ENCODE measurements at places on chromosomes 11 and 22.

DNA sequence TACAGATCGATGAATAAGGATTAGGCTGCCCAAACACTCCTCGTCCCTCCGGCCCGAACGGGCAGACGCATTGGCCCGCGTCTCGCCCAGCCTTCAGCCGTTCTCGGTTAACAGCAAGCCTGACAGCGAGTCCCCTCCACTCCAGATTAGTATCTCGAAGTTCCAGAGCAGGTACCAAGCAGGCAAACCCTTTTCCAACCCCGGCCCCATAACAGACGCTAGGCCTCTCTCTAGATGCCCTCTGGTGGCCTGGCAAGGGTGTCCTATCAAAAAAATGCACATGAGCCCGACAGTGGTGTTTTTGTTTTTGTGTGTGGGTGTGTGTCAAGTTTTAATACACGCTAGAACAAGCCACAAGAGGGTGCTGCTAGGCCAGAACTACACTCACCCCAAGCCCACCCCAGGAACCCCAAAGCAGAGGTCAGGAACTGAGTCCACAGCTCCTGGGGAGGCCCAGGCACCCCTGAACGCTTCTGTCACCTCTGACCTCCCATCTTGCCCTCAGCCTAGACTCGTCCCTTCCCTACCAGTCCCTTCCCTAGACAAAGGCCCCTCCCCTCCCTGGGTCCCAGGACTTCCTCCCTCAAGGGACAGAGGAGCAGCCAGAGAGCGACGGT is 658 bp upstream of the ARFGAP2 start:
- no peaks in the 10 kb centered on the region for H3K36me3 ChIP-seq
- peak overlapping the region; percentile 84 for H3K4me3 ChIP-seq
- peak overlapping the region; percentile 100 for H3K27ac ChIP-seq
- H3K4me1 ChIP-seq: peaks cover 12% of the 10 kb centered on the region
- no peaks in the 10 kb centered on the region for H3K27me3 ChIP-seq

DNA sequence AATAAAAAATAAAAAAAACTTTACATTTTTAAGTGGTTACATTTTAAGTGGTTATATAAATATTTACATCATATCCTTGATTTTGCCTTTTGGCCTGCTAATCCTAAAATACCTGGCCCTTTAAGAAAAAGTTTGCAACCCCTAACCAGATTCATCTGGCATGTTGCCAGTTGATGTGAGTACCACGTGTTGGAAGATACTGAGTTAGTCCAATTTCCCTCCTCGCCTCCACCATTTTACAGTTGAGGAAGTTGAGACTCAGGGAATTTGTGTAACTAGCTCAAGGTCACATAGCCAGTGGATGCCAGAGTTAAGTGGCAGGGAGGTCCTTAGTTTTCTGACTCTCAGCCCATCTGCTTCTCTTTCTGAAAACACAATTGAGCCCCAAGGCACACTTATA is 5.1 kb downstream of the ELF5 start:
- H3K27me3 ChIP-seq: no peaks in the 10 kb centered on the region
- no peak overlapping the region for H3K4me3 ChIP-seq
- H3K4me1 ChIP-seq: no peaks in the 10 kb centered on the region
- H3K36me3 ChIP-seq: no peaks in the 10 kb centered on the region
- H3K27ac ChIP-seq: no peak overlapping the region
- DNase-seq: no peak

DNA sequence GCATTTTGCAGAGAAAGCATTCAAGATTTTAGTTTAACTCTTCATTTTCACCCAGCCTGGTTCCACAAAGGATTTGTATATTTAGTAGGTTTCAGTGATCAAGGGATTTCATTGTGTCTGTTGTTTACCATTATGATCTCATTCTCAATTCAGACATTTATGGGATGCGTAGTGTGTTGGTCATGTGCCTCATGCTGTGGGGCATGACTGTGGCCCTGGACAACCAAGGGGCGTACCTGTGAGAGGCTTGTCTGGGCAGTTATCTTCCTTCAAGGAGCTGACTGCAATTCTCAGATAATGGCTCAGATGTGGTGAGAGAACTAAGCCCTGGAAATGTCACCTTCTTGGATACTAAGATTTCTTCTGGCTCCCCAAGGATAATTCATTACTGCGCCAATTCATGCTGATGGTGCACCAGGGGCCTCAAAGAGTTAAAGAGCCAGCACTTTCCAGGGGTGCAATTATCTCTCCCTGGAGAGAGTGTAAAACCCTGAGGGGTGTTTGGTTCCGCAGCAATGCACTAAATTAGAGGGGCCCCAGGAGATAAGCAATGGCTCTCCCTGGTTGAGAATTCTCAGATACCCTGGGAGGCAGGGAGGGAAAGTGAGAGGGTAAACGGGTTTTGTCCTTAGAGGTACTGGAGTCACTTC is 32.2 kb downstream of the SLC6A5 start:
- H3K27me3 ChIP-seq: no peaks in the 10 kb centered on the region
- H3K4me1 ChIP-seq: no peaks in the 10 kb centered on the region
- H3K27ac ChIP-seq: no peak overlapping the region

DNA sequence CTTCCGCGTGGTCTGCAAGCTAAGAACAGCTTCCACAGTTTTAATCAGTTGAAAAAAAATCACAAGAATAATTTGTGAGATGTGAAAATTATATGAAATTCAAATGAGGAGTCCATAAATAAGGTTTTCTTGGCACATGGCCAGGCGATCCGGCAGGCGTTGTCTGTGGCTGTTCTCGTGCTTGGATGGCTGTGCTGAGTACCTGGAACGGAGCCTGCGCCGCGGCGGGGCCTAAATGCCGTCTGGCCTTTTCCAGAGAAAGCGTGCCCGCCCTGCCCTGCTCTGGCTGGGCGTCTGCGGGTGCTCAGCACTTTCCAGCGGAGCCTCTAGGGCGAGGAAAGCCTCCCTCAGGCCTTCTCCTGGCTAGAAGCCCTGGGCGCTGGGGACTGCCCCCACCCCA is 41.8 kb downstream of the OSBPL5 start:
- peaks cover 19% of the 10 kb centered on the region for H3K4me1 ChIP-seq
- H3K27ac ChIP-seq: peak overlapping the region; percentile 68
- no peaks in the 10 kb centered on the region for H3K36me3 ChIP-seq
- no peaks in the 10 kb centered on the region for H3K27me3 ChIP-seq

GRCh38 chr11:110763249-110764011 is 51.2 kb upstream of the ARHGAP20 start:
- H3K4me3 ChIP-seq: no peak overlapping the region
- no peaks in the 10 kb centered on the region for H3K27me3 ChIP-seq
- no peaks in the 10 kb centered on the region for H3K36me3 ChIP-seq
- peak; percentile 29 for DNase-seq
- no peaks in the 10 kb centered on the region for H3K4me1 ChIP-seq

- H3K4me3 ChIP-seq: no peak overlapping the region
- H3K36me3 ChIP-seq: no peaks in the 10 kb centered on the region
Observed at GRCh38 chr11:71532036-71532610, 5.1 kb downstream of the KRTAP5-7 start.

- no peaks in the 10 kb centered on the region for H3K36me3 ChIP-seq
- H3K27me3 ChIP-seq: no peaks in the 10 kb centered on the region
- no peak for DNase-seq
- no peak overlapping the region for H3K27ac ChIP-seq
- H3K4me1 ChIP-seq: no peaks in the 10 kb centered on the region
Observed at GRCh38 chr11:43123443-43123842, 188.4 kb upstream of the API5 start.

DNA sequence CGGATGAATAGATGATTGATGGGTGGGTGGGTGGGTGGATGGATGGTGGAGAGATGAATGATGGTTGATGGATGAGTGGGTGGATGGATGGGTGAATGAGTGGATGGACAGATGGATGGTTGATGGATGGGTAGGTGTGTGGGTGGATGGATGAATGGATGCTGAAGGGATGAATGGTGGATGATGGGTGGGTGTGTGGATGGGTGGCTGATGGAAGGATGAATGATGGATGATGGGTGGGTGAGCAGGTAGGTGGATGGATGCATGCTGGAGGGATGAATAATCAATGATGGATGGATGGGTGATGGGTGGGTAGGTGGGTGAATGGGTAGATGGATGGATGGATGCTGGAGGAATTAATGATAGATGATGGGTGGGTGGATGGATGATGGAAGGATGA is 40.5 kb downstream of the ANO1 start:
- no peaks in the 10 kb centered on the region for H3K36me3 ChIP-seq
- H3K27ac ChIP-seq: no peak overlapping the region
- DNase-seq: no peak
- H3K27me3 ChIP-seq: no peaks in the 10 kb centered on the region
- no peaks in the 10 kb centered on the region for H3K4me1 ChIP-seq
- H3K4me3 ChIP-seq: no peak overlapping the region

- H3K27ac ChIP-seq: no peak overlapping the region
- DNase-seq: no peak
- H3K4me3 ChIP-seq: no peak overlapping the region
Observed at GRCh38 chr11:8296038-8296649, 32.5 kb upstream of the LMO1 start.

GRCh38 chr11:83042964-83043711 is 28.6 kb downstream of the RAB30 start:
- H3K36me3 ChIP-seq: no peaks in the 10 kb centered on the region
- no peaks in the 10 kb centered on the region for H3K27me3 ChIP-seq
- no peak overlapping the region for H3K4me3 ChIP-seq
- H3K27ac ChIP-seq: no peak overlapping the region
- DNase-seq: no peak

DNA sequence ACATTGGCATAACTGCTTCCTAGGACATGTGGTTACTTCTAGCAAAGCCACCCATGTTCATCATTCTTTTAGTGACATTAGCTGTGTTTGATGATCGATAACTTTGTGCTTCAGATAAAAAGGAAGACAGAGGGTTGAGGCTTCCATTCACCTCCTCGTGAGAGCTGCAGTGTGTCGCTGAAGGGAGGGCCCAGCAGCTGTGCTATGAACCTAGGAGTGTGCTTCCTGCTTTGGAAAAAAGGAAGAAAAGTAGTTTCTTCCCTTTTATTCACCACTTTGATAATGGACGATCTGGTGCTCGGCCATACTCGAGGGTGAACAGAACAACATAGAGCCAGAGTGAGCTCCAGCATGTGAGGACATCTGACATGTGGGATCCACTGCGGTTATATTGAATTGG is 6.1 kb upstream of the RFPL2 start:
- no peaks in the 10 kb centered on the region for H3K27me3 ChIP-seq
- DNase-seq: no peak
- no peak overlapping the region for H3K27ac ChIP-seq
- peaks cover 3% of the 10 kb centered on the region for H3K4me1 ChIP-seq

DNA sequence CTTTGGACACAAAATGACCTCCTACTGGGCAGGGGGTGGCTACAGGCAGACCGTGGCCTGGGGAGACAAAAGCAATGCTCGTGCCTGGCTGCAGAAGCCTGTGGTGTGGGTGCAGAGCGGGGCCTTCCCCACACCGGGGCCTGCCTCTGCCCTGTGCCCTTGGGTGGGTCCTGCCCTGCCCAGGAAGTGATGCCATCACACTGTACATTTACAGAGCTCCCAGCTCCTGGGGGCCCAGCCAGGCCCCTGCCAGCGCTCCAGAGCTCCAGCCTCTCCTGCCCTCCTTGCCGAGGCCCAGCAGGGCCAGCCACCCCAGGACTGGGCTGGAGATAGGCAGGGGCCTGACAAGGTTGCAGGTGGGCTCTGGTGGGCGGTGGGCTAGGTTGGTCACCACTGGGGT is 40.1 kb downstream of the MUC5B start:
- H3K4me3 ChIP-seq: peak overlapping the region; percentile 36
- no peaks in the 10 kb centered on the region for H3K36me3 ChIP-seq
- DNase-seq: no peak
- H3K27me3 ChIP-seq: no peaks in the 10 kb centered on the region

DNA sequence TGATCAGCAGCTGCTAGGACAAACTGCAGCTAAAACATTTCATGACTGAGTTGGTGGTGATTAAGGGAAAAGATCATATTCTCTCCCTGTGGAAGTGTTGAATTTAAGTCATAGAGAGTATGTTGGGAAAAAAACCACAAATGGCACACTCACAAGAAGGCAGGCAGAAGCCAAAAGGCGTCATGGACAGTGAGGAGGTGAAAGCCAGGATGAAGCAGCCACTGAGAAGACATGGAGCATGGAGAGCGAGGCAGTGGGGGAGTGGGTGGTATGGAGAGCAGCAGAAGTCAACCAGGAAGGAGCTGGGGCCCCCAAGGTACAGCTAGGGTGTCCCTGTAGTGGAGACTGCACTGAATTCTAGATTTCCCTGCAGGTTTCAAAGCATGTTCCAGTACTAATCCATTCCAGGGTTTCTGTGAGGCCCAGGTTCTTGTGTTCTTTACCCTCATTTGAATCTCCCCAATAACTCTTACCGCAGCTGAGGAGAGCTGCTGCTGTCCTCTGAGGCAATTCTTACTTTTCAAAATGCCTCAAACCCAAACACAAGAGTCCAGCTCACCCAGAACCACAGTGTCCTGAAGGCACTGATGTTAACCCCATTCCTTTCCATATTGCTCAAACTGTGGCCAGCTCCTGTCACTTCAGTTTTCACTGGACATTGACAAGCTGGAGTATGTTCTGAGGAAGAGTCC is 191.8 kb upstream of the E2F8 start:
- no peaks in the 10 kb centered on the region for H3K27me3 ChIP-seq
- no peaks in the 10 kb centered on the region for H3K36me3 ChIP-seq
- H3K4me3 ChIP-seq: no peak overlapping the region
- no peak for DNase-seq
- no peak overlapping the region for H3K27ac ChIP-seq

- no peak overlapping the region for H3K27ac ChIP-seq
- H3K27me3 ChIP-seq: no peaks in the 10 kb centered on the region
Observed at GRCh38 chr11:115926138-115926537, 421.9 kb upstream of the CADM1 start.

DNA sequence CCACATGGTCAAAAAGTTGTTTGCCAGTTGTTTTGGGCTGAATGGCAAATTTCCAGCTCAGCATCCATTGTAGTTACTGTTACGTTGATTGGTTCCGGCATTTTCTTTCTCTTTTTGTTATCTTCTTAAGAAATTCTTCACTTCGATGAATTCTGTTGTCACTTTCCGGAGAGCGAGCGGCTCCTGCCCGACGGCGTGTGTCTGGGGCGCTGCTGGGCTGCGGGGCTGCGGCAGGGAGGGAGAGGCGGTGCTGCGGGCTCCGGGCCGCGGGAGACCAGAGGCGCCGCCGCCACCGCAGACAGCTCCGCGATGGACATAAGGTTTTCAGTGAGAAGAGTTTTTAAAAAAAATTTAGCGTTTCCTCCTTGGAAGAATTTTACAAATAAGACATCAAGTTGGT is 117.4 kb downstream of the RRM1 start:
- H3K27ac ChIP-seq: no peak overlapping the region
- H3K27me3 ChIP-seq: no peaks in the 10 kb centered on the region
- no peak for DNase-seq
- H3K36me3 ChIP-seq: no peaks in the 10 kb centered on the region
- H3K4me3 ChIP-seq: no peak overlapping the region

DNA sequence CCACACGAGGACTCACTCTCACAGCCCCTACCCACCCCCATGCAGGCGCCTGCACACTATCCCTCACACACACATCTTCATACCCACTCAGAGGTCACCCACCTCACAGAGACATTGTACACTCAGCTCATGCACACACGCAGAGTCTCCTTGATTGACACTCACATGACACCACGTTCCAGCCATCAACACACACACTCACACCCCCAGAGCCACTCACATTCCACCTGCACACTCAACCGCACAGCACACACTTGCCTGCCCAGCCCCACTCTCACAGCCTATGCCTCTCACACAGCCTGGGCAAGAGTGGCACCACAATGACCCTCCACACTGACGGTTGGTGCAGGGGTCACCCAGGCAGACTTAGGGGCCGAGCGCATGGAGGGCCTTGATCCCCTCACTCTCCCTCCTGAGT is 2.2 kb downstream of the SPI1 start:
- no peak overlapping the region for H3K27ac ChIP-seq
- H3K27me3 ChIP-seq: no peaks in the 10 kb centered on the region
- H3K4me3 ChIP-seq: no peak overlapping the region
- DNase-seq: no peak
- no peaks in the 10 kb centered on the region for H3K36me3 ChIP-seq
- H3K4me1 ChIP-seq: no peaks in the 10 kb centered on the region

- no peak overlapping the region for H3K4me3 ChIP-seq
- DNase-seq: no peak
- H3K27me3 ChIP-seq: no peaks in the 10 kb centered on the region
- H3K4me1 ChIP-seq: no peaks in the 10 kb centered on the region
- no peaks in the 10 kb centered on the region for H3K36me3 ChIP-seq
Observed at GRCh38 chr11:97502201-97502600, 1112.4 kb downstream of the JRKL start.

Measured in prostate gland (tissue), 2 donors.